Fibroblast of the conjunctiva (primary cell): ENCODE measurements at places on chromosomes 6 and 20.

DNA sequence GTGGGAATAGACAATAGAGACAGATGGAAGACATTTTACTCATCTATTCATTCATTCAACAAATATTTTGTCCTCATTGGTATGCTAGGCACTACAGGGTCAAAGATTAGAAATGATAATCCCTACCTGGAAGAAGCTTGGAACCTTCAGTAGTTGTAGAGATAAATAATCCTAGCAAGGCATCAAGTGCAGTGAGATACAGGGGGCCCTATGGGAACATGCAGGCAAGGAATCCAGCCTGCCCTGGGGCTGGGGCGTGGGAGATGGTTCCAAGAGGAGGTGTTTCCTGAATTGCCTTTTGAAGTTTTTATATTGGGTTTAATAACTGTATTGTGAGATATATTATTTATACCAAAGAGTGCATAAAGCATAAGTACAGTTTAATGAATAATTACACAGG lies 64.5 kb downstream of the TRMT11 start:
- no peak for DNase-seq

GRCh38 chr6:52157301-52157941 lies 28.8 kb upstream of the IL17A start:
- DNase-seq = no peak

DNA sequence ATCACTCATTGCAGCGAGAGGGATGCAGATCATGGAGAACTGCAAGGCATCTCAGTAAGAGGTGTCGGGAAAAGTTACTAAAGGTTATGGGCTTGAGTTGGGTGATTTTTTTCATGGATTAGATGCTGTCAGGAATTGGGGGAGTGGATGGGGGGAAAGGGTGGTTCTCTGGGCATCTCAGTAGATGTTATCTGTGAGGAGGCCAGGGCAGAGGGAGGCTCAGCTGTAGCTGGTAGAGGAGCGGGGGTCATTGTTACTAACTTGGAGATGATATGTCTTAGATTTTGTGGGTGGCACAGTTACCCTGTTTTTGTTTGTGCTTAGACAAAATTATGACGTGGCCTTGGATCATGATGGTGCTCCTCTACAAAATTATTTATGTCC lies 2.6 kb upstream of the PCMTD2 start:
- DNase-seq = no peak

DNA sequence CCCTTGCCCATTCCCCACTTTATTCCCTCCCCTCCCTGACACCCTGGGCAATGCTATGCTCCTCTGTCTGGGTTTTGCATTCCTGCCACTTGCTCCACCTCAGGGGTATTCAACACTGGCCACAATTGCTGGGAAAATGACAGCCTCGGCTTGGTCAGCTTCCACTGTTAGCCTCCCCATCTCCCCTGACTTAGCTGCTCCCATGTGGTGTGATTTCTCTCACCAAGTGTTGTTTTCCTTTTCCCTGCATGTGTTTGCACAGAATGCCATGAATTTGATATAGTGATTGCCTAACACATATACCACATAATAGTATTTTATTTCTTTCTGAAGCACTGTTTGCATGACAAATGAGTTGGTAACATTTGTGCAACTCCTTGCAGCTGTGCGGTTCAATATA lies 1.4 kb upstream of the LEMD2 start:
- DNase-seq = no peak

DNA sequence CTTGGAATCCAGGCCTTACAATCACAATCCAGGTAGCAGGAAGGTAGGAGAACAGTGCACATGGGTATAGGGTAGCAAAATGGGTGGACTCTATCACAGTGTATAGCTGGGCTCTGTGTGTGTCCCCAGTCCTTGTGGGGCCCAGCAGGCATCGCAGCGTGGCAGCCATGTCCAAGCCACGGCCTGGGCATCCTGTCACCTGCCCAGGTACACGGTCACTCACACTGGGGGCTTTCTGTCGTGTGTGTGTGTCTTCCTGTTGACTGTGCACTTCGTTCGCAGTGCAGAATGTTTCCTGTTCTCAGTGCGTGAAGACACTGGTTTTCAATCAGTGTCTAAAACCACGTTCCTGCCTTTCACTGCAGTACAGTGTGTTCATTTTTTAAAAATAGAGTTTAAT lies 523.2 kb upstream of the JARID2 start:
- DNase-seq = no peak

DNA sequence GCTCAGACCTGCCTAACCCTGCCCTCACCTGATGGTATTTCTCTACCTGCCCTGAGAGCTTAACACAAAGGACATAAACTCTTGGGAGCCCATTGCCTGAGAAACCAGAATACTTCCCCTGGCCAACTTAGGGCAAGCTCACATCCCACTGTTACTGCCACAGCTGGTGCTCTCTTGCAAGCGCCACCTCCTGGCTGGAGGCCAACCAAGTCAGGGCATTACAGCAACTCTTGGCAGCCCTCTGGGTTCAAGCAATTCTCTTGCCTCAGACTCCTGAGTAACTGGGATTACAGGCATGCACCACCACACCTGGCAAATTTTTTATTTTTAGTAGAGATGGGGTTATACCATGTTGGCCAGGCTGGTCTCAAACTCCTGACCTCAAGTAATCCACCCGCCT lies 70.1 kb downstream of the HECA start:
- no peak for DNase-seq

- DNase-seq = no peak
These were observed 273.6 kb downstream of the PHACTR1 start for GRCh38 chr6:12990162-12990561.

GRCh38 chr6:160297310-160297709 lies 38.7 kb upstream of the SLC22A2 start:
- DNase-seq = no peak

DNA sequence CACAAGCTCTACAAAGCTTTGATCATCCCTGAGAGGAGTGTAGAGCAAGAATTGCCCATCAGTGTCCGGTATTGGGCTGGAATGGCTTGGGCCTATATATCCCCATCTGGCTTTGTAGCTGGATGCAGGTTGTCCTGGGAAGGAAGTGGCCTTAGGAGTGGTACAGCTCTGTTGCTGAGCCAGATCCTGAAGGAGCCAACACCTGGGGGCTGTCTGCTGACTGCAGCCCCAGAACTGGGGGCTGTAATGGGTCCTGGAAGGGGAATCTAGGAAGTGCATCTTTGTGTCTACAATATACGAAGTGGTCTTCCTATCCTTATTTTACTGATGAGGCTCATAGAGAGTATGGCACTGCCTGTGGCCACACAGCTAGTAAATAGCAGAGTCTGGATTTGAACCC lies 145.9 kb downstream of the CDC5L start:
- DNase-seq = no peak
